CD4-positive, alpha-beta T cell (primary cell): ENCODE measurements at places on chromosomes 12 and 14. TPM values are rescaled to one million over a fixed set of nuclear protein-coding genes. Genes with fewer than 3 reads are reported as not detected.

DNA sequence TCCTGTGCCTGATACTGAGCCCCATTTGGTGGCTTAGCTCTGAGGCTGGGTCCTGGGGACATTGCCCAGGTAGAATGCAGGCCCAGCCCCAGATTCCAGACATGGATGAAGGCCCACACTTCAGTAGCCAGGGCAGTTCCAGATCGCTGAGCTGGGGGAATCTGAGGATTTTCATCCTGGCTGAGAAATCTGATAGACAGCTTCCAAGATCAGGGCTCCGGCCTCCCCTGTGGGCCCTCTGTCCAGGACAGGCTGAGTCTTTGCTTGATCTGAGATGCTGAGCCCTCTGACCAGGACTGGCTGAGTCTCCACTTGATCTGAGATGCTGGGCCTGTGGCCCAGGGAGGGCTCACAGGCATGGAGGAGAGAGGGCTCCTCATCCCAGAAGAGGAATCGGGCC is 3.3 kb upstream of the RASAL1 start:
- no peak overlapping the region for H3K4me3 ChIP-seq
- no peaks in the 10 kb centered on the region for H3K36me3 ChIP-seq
- H3K27ac ChIP-seq, result no peak overlapping the region
- H3K27me3 ChIP-seq, result no peaks in the 10 kb centered on the region
- H3K4me1 ChIP-seq, result peaks cover 26% of the 10 kb centered on the region

DNA sequence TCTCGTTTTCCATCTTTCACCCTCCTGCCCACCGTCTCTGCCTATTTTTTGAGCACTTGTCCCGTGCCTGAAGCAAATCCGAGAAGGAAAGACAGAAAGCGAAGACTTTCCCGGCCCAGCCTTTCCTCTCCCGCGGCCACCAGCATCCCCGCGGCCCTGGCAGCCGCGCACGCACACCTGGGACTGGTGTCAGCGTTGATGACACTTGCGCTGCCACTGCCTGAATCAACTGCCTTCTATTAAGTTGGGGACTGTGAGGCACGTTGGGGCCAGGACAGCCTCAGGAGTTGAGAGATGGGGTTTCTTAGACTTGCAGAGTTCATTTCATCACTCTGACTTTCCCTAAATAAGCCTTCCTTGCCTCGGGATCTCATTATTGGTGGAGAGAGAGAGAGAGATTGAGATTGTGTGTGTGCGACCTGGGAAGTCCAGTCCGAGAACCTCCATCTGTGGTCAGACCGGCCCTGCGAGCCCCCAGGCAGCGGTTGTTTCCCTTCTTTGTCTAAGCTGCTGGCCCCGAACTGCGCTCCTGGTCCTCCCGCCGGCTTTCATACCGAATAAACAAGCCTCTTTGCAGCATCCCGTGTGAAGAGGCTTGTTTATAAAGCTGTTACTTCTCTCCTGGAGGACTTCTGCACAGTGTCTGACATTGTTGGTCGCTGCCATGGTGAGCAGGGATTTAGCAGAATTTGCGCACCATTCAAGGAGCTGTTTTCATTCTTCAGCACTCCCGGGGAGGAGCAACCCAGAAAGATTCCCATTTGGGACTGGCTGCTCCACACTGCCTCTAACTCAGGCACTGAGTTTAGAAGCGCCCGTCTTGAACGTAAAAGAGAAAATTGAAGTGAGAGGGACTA is 1.5 kb downstream of the PDZRN4 start:
- H3K27me3 ChIP-seq, result peaks cover 27% of the 10 kb centered on the region
- DNase-seq, result no peak
- no peak overlapping the region for H3K4me3 ChIP-seq
- H3K36me3 ChIP-seq, result no peaks in the 10 kb centered on the region
- H3K4me1 ChIP-seq, result no peaks in the 10 kb centered on the region
- no peak overlapping the region for H3K27ac ChIP-seq

GRCh38 chr12:54967461-54967860 is 17.1 kb downstream of the TESPA1 start:
- no peaks in the 10 kb centered on the region for H3K27me3 ChIP-seq
- H3K4me1 ChIP-seq, result peaks cover 43% of the 10 kb centered on the region
- peak overlapping the region; percentile 8 for H3K4me3 ChIP-seq
- H3K36me3 ChIP-seq, result peaks cover 80% of the 10 kb centered on the region
- no peak overlapping the region for H3K27ac ChIP-seq

DNA sequence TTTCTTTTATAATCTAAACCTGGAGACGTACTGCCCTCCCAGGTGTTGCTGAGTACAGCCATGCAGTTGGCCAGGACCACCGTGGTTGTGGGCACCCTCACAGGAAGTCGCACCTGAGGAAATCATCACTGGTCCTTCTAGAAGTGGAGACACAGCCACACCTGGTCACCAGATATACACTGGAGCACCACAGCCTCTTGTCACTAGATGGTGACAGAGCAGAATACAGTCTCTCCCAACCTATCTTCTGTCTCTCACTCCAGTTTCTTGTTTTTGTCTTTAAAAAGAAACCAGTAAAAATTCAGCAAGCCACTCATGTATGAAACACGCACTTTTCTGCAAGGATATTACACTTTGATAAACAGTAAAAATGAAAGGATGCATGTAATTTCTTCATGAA is 43.1 kb upstream of the GPHB5 start:
- H3K27me3 ChIP-seq, result no peaks in the 10 kb centered on the region
- H3K27ac ChIP-seq, result no peak overlapping the region
- no peaks in the 10 kb centered on the region for H3K4me1 ChIP-seq
- H3K4me3 ChIP-seq, result no peak overlapping the region
- DNase-seq, result no peak

TMEM132C gene
- total RNA-seq, result not detected

DNA sequence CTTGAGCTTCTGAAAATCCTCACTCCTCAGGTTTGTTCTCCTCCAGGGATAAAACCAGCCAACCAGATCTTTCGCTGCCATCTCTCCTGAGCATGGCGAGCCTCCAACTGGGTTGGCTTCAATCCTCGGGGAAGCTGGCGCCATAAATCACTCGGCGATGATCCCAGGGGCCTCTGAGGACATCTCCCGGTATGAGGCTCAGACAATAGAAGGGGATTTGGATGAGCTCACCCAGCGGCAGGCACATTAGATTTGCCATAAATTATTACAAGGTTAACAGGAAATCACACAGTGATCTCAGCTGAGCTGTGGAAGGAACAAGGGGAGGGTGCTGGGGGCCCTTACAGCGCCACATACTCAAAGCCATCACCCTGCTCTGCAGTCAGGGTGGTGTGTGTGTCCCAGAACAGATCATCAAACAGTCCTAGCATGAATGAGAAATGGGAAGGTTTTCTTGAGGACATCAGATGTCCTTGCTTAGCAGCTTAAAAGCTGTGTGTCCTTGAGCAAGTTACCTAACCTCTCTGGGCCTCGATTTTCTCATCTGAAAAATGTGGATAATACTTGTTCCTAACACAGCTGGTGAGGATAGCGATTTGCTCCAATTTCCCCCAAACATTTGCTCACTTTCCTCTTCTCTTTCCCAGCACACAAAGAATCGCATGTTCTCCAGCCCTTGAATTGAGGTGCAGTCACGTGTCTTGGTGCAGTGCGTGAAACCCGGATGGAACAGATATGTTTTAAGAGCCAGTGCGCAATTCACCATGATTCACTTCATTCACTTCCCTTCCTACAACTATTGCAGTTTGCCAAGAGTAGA is 142.8 kb downstream of the SCARB1 start:
- H3K27me3 ChIP-seq, result no peaks in the 10 kb centered on the region
- no peaks in the 10 kb centered on the region for H3K4me1 ChIP-seq
- no peaks in the 10 kb centered on the region for H3K36me3 ChIP-seq
- no peak overlapping the region for H3K4me3 ChIP-seq
- no peak overlapping the region for H3K27ac ChIP-seq
- DNase-seq, result no peak

CMKLR1 gene
- total RNA-seq, result not detected

DNA sequence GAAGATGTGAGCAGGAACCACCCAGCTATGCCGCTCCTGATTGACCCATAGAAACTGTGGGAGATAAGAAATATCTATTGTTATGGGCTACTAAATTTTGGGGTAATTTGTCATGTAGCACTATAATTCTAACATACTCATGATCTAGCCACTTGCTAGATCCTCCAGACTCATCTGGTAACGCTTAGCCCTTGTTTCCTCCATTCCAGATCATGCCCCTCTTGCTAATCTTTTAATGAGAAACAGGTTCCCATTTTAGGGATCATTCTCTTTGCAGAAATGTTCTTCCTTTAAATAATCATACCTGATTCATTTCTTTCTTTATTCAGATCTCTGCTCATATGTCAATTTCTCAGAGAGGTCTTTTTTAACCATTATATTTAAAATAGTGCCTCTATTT is 3.8 kb upstream of the ARHGDIB start:
- peaks cover 26% of the 10 kb centered on the region for H3K4me1 ChIP-seq
- no peaks in the 10 kb centered on the region for H3K27me3 ChIP-seq
- DNase-seq, result no peak
- H3K4me3 ChIP-seq, result no peak overlapping the region
- no peaks in the 10 kb centered on the region for H3K36me3 ChIP-seq

- H3K4me1 ChIP-seq, result no peaks in the 10 kb centered on the region
- H3K27me3 ChIP-seq, result no peaks in the 10 kb centered on the region
- no peak overlapping the region for H3K4me3 ChIP-seq
- no peak overlapping the region for H3K27ac ChIP-seq
- no peaks in the 10 kb centered on the region for H3K36me3 ChIP-seq
Observed at GRCh38 chr12:70094467-70094866, 148.8 kb upstream of the CNOT2 start.

GRCh38 chr14:100955201-100955600 is 51.7 kb upstream of the RTL1 start:
- H3K4me1 ChIP-seq, result no peaks in the 10 kb centered on the region
- H3K27ac ChIP-seq, result no peak overlapping the region
- no peak overlapping the region for H3K4me3 ChIP-seq
- no peaks in the 10 kb centered on the region for H3K27me3 ChIP-seq
- DNase-seq, result no peak

- H3K4me3 ChIP-seq, result no peak overlapping the region
- no peaks in the 10 kb centered on the region for H3K36me3 ChIP-seq
- DNase-seq, result no peak
- no peak overlapping the region for H3K27ac ChIP-seq
- H3K4me1 ChIP-seq, result no peaks in the 10 kb centered on the region
Observed at GRCh38 chr12:111344254-111344875, 24.5 kb downstream of the PHETA1 start.

- H3K4me3 ChIP-seq, result no peak overlapping the region
- no peaks in the 10 kb centered on the region for H3K36me3 ChIP-seq
- no peak overlapping the region for H3K27ac ChIP-seq
Observed at GRCh38 chr12:71014180-71014785, 93.7 kb upstream of the PTPRR start.

DNA sequence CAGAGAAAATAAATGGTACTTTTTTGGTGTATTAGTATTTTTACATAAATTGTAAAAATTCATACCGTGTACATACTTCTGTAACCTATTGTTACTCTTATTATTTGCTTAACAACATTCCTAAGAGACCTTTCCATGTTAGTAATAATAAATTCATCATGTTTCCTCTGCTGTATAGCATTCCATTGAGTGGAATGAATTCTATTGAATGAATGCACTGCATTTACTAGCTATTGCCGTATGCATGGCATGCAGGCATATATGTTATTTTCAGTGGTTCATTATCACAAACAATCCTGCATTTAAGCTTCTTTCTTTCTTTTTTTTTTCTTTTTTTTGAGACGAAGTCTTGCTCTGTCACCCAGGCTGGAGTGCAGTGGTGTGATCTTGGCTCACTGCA is 137.6 kb upstream of the TBX3 start:
- no peaks in the 10 kb centered on the region for H3K36me3 ChIP-seq
- no peak overlapping the region for H3K4me3 ChIP-seq
- DNase-seq, result no peak
- no peak overlapping the region for H3K27ac ChIP-seq
- no peaks in the 10 kb centered on the region for H3K4me1 ChIP-seq
